ENCODE measurements at places on chromosomes 11 and 22.

GRCh38 chr22:40953471-40953870 is 2.3 kb downstream of the RBX1 start:
- DNase-seq: no peak

DNA sequence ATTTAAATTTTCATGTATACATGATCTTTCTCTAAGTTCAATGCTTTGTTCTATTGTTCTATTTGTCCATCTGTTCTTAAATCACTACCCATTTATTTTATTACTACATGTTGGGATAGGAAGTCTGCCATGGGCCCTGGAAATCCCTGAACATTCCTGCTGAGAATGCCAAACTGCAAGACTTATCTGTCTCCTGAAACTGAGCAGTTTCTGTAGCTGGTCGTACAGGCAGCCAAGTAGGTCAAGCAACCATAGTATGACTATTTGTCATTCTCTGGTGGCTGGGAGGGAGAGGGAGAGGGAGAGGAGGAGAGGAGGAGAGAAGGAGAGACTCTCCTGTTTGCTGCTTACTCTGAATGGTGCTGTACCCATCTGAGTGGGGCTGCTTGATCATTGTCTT is 82.8 kb upstream of the SNX19 start:
- no peak for DNase-seq

GRCh38 chr11:14454861-14455632 is 44.6 kb downstream of the COPB1 start:
- no peak for DNase-seq

GRCh38 chr11:2923446-2924375 is 5.5 kb downstream of the PHLDA2 start:
- no peak for DNase-seq

DNA sequence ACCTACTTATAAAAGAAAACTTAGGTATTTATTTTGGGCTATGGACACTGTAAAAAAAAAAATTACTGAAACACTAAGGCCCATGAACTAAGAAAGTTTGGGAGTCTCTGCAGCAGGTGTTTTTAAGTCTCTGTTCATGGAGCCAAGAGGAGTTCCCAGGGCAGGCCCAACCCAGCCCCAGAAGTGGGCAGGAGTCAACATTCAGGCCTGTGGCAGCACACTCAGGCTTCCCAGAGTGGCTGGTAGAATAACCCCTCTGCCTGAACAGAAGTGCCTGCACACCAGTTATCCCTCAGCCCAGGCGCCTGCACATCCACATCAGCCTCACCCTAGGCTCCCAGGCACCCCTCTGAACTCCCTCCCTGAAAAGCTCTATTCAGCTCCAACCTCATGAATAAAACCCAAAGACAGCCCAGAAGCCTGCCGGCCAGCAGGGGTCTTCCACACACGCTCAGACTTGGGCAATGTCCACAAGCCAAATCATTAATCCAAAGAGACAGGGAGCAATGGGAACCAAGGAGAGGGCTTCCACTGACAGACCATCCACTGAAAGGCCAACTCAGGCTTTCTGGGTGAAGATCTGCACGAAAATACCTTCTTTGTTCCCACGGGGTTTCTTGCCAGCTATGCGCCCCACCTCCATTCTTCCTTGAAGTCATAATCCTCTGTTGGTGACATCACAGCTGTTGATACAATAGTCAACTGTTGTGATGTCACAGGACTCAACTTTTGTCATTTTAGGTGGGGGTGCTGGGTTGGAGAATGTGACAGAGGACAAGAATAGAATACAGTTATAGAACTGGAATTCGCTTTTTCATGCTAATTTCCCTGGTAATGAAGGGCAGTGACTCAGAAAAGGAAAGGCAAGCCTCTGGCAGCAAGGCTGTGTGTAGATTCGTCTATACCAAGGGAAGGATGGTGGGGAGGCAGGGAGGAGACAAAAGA is 83.7 kb downstream of the RPL27A start:
- DNase-seq: no peak

GRCh38 chr11:16831316-16832192 is 93.1 kb downstream of the C11orf58 start:
- no peak for DNase-seq

GRCh38 chr11:69915501-69916250 is 96.5 kb upstream of the FGF3 start:
- DNase-seq: peak; percentile 39

GRCh38 chr22:20951151-20951931 is 15.7 kb upstream of the AIFM3 start:
- no peak for DNase-seq

DNA sequence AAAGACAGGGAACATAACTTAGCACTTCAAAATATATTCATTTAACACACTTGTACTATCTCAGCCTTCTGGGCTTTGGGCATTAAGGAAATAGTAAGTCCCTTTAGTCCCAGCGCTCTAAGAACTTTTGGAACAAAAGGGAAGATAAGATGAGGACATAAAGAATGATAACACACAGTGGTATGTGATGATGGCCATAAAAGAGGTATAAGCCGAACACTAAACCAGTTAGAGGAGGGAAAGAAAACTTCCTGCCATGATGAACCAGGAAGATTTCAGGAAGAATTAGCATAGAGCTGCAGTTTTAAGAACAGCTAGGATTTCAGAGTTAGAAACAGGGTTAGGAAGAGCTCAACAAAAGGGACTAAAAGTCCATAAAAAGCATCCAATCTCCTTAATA is 11.8 kb downstream of the SYTL2 start:
- no peak for DNase-seq

GRCh38 chr11:37078521-37078920 is 480.5 kb upstream of the RAG2 start:
- no peak for DNase-seq

DNA sequence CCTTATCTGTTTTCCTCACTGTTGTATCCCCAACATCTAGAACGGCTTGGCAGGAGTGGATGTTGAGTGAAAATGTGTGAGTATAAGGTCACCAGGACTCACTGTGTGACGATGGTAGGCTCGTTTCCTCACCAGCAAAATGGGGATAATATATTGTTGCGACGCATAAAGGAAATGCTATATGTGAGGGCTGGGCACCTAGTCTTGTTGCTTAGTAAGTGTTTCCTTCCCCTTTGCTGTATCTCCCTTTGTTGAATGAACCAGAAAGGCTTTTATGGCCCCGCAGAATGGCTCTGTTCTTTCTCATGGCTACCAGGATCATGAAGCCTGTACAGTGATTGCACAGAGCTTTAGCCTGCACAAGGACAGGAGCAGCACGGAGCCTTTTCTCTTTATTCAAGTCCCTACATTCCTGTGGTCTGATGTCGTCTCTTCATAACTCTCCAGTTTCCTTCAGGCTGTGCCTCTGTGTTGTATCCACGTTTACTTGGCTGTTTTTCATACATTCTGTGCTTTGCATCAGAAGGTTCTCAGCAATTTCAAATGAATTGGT is 5.4 kb downstream of the TNRC6B start:
- no peak for DNase-seq

DNA sequence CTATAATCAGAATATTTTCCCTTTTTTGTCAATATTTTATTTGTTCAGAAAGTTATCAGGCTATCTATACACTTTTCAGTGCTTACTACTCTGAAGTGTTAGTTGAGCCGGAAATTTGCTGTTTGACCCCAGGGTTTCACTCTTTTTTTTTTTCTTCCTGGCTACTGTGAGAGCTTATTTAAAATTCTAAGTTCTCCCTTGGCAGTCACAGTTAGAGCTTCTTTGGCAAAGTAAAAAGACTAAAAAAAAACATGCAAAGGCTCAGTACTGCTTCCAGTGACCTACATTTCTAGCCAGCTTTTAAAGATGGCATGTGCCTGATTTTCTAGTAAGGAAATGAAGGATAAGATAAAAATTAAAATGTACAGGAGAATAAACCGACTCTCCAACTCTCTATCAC is 48.4 kb downstream of the ELP4 start:
- DNase-seq: no peak

- no peak for DNase-seq
Observed at GRCh38 chr11:1458340-1459218, 28.0 kb downstream of the MOB2 start.

GRCh38 chr11:35927104-35927503 is 16.8 kb upstream of the LDLRAD3 start:
- no peak for DNase-seq

DNA sequence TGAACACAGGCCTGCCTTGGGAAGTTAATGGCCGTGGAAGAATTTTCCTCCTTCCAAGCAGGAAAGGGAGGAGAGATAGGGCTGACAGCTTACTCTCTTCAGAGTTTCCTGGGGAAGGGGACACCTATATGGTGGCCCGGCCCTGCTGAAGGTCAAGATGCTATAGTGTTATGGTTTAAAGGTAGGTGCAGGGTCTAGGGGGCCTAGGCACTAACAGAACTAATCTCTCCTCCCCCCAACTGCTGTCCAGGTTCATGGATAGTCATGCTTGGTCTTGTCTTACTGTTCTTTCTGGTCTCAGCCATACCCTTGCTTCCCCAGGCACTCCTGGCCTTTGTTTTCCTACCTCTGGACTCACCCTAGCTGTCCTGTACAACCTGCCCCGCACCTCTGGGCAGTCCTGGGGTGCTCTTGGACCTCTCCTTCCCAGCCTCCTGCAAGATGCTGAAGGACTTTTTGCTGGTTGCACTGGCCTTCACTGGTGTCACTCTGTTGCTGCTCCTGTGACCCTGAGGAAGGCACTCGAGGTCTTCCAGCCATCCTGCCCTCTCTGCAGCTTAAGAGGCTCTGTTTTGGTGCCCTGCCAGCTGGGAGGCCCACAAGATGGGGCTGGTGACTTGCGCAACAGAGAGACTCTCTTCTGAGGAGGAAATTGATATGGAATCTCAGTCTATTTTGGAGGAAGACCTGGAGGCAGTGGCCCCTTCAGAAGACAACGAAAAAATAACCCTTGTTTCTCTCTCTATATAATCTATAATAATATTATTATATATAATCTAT is 17.9 kb downstream of the SEC14L3 start:
- no peak for DNase-seq

- DNase-seq: peak; percentile 20
Observed at GRCh38 chr22:40024201-40025061, 29.7 kb downstream of the FAM83F start.

- no peak for DNase-seq
Observed at GRCh38 chr22:29092243-29092642, 19.4 kb downstream of the KREMEN1 start.

DNA sequence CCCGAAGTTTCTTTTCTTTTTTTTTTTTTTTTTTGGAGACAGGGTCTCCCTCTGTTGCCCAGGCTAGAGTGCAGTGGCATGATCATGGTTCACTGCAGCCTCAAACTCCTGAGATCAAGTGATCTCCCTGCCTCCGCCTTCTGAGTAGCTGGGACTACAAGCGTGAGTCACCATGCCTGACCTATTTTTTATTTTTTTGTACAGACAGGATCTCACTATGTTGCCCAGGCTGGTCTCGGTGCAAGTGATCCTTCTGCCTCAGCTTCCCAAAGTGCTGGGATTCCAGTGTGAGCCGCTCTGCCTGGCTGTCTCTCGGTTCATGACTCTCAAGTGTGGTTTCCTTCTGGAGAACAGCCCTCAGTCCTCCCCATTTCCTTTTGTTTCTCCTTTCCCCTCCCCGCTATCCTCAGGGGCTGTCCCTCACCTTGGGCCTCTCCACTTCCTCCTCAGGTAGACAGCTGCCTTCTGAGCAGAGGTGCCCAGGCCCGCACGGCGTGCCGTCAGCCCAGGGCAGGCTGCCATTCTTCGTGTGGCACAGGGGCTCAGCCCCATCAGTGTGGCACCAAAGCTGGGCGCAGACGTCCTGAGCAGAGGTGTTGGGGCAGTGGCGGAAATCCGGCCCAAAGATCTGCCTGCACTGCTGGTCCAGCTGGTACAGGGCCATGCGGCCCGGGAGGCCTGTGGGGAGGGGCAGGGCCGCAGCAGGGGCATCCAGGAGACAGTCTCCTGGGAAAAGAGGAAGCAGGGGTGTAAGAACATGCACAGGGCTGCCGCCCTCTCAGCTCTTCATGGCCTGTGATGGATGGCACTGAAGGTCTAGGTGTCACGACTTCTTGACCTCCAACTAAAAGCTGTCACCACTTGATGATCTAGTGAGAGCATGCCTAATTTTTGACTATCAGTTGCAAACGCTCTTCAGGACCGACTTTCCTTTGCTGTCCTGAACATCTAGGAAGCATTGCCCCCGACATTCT is 14.0 kb downstream of the ADAMTS8 start:
- no peak for DNase-seq

GRCh38 chr11:932435-932834 is 6.8 kb downstream of the AP2A2 start:
- DNase-seq: no peak
